ENCODE measurements at places on chromosomes 4 and X.

DNA sequence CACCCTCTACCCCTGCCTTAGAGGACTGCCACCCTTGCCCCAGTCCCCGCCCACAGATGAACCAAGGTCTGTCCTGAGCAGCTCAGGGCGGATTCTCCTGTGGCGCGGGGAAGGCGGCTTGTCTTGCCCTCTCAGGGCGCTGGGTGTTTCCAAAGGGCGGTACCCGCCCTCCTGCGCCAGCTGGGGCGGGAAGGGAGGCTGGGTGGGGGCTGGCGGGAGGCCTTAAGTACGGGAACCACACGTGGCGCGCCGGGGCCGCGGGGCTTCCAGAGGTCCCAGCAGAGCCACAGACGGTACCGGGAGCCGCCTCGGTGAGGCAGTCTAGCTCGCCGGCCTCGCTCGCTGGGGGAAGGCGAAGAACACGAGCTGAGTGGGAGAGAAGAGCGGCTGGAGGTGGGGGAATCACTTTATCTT, 361.1 kb downstream of the MID1IP1 start:
- peak; percentile 73 for DNase-seq

- DNase-seq = no peak
These were observed 12.2 kb downstream of the RGS12 start for GRCh38 chr4:3304831-3305609.

DNA sequence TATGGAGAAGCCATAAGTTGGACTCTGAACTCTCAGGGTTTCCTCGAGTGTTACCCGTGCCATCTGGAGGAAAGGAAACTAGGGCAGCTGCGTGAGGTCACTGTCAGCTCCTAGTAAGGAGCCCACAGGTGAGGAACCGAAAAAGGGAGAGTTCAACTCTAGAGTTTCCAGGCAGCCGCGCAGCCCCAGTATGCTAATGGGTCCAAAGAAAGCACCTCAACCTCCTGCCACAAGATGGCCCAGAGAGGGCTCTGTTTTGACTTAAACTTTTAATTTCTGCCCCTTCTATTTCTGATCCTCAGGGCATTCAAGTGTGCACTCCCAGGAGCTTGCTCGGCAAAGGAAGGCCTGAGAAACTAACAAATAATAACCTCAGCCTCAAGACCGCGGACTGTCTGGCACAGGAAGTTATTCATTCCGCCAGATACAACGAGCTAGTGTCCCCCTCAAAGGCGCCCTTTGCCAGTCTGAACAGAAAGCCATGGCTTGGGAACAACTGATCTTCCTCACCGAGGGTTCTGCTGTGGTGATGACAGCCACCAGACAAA, 13.9 kb downstream of the SCARB2 start:
- DNase-seq = peak; percentile 54

- no peak for DNase-seq
These were observed 50.8 kb downstream of the ANAPC10 start for GRCh38 chr4:145047151-145047550.

GRCh38 chrX:15344106-15344505, 8.8 kb upstream of the PIGA start:
- DNase-seq = no peak

Measured in activated CD4-positive, alpha-beta T cell treated with anti-CD3 and anti-CD28 coated beads for 36 hours (primary cell).